ENCODE measurements at places on chromosomes 16 and 17.

DNA sequence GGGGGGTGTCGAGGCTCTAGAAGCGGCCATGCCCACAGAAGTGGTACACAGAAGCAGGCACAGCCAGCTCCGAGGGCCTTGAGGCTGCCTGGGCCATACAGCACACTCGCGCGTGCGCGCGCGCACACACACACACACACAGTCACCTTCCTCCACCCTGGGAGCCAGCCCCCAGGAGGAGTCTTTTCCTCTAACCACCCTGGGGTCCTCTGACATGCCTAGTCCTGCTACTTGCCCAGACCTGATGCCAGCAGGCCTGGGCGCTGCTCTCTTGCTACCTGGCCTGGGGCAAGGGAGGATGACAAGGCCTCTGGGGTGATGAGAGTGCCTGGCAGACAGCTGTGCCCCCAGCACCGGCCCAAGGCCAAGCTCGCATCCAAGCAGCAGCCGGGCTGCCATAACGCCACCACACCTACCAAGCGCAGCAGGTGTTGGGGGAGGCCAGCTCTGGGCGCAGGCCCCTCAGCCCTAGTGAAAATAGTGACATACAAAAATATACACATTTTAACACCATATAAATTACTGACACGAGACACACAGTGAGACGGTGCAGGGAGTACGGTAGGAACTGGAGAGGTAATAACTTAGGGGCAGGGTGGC lies 41.1 kb downstream of the TSC2 start:
- DNase-seq = no peak

GRCh38 chr16:77375396-77375795 lies 59.4 kb downstream of the ADAMTS18 start:
- DNase-seq = no peak

DNA sequence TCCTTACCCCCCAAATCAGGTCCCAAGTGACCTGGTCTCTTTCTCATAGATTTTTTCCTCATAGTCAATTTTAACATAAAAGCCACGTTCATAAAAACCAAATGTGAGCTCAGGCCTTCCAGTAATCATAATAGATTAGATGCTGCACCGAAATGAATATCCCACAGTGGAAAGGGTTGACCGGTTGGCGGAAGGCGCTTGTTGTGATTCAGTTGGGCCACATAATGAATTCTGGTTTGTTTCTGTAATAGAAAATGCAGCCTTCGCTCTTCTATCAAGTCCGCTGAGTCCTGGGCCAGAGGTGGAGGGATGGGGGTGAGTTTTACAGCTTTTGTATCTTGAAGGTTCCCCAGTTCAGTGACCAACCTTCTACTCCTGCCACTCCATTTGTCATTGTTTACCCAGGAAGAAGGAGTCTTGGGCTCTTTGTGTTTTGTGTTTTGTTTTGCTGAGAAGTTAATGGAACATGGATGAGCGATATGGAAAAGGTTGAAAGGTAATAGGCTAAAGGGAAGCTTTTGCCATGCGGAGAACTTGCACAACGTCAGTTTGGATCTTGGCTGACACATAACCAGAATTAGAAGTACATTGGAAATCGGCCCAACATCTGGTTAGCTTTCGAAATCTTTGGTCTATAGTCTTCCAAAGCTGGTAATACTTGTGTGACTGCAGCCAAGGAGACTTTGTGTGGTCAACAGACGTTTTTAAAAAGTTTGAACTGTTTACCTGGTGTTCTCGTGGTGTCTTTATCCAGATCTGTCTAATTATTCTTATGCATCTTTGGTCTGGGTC lies 89.5 kb downstream of the CLEC16A start:
- DNase-seq = no peak

- no peak for DNase-seq
Observed at GRCh38 chr17:50993544-50993943, 127.1 kb downstream of the SPAG9 start.

DNA sequence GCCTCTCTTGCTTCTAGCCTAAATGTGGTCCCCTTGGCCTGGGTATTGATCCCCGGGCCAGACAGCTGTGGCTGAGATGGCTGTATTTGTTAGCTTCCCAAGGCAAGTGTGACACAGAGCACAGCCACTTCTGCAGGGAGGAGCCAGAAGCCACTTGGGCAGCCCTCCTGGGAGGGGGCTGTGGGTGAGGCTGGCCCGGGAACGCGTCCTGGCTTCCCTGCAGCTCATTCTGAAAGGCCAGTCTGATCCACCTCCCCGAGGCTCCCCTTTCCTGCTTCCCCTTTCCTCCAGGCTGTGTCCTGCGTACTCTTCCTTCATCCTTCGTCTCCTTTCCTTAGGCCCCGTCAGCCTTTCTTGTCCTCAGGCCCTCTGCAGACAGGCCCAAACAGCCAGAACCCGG lies 8.0 kb downstream of the SERPINF2 start:
- no peak for DNase-seq

- no peak for DNase-seq
Observed at GRCh38 chr17:37089956-37090355, 141.2 kb downstream of the AATF start.

Data from RWPE2 (cell line).